Right atrium auricular region (tissue), 2 donors: ENCODE measurements at places on chromosomes 1 and 21.

- H3K4me1 ChIP-seq, result peaks cover 21% of the 10 kb centered on the region
- H3K27ac ChIP-seq, result no peak overlapping the region
- DNase-seq, result no peak
- H3K4me3 ChIP-seq, result no peak overlapping the region
- no peaks in the 10 kb centered on the region for H3K27me3 ChIP-seq
Measured at GRCh38 chr1:35633547-35633946, 7.8 kb downstream of the PSMB2 start.

DNA sequence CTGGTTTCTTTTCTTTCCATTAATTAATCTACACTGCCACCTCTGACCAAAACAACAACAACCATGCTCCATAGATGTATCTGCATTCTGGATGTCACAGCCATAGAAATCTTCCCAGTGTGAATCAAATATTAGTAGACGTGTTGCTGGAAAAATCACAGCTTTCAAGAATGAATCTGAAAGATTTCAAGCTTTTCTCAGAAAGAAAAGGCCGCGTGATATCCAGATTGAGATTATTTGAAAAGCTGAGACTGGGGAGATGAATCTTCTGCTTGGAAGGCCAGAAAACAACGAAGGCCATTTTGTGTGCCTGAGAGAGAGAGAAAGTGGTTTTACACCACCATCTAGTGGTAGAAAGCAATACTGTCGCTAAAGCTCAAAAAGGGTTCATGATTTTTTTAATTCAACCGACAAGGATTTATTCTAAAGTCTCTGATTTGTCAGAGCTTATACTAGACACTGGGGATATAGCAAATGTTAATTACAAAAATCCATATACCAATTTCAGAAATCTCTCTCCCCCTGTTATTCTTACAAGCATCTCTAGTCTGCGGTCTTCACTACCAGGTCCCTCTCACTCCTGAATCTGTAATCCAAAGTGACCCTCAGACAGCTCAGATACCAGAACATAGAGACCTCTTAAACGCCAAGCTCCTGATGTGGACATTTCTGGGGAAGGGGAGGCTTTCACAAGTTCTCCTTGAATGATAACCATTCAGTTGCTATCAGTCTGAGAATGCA lies 87.5 kb upstream of the SGIP1 start:
- H3K27me3 ChIP-seq, result no peaks in the 10 kb centered on the region
- H3K36me3 ChIP-seq, result no peaks in the 10 kb centered on the region
- H3K4me3 ChIP-seq, result no peak overlapping the region
- H3K27ac ChIP-seq, result no peak overlapping the region
- H3K4me1 ChIP-seq, result no peaks in the 10 kb centered on the region

DNA sequence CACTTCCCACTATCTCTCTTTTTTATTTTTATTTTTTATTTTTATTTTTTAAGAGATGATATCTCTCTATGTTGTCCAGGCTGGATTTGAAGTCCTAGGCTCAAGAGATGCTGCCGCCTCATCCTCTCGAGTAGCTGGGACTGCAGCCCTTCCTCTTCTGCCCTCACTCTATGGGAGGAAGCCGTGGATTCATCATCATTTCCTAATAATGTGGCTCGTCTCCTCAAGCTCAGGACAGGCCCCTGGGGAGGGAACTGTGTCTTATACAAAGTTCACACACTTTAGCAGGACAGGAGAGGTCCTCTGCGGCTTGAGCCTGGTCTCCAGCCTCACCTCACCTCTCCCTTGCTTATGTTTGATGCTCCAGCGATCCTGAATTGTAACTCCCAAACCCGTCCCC lies 16.5 kb upstream of the IFFO2 start:
- no peak for DNase-seq
- no peaks in the 10 kb centered on the region for H3K36me3 ChIP-seq
- no peak overlapping the region for H3K27ac ChIP-seq
- H3K4me1 ChIP-seq, result no peaks in the 10 kb centered on the region

DNA sequence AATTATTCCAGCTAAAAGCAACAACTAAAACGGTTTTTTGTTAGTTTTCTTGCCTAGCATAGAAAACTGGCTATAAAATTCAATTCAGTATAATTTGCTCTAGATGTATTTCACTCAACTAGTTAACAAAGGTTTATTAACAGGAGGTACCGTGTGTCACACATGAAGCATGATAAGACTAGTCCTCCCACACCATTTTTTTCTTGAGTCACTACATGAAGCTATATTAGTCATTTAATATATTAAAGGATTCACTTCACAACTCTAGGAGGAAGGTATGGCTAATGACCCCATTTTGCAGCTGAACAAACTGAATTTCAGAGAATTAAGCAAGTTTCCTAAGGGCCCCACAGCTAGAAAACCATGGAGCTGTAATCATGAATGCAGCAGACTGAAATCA lies 307.8 kb upstream of the USP25 start:
- H3K4me3 ChIP-seq, result no peak overlapping the region
- H3K27me3 ChIP-seq, result no peaks in the 10 kb centered on the region
- H3K36me3 ChIP-seq, result no peaks in the 10 kb centered on the region
- no peak for DNase-seq

DNA sequence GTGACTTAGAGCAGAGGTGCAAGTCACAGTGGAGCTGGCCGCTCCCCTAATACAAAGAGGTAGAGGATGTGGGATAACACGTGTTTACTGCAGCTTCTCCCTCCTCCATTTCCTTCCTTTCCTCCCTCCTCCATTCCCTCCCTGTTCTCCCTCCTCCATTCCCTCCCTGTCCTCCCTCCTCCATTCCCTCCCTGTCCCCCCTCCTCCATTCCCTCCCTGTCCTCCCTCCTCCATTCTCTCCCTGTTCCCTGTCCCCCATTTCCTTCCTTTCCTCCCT lies 124.0 kb downstream of the CRYAA start:
- H3K27ac ChIP-seq, result no peak overlapping the region
- no peak for DNase-seq
- H3K4me1 ChIP-seq, result no peaks in the 10 kb centered on the region
- no peaks in the 10 kb centered on the region for H3K27me3 ChIP-seq
